Lower lobe of right lung (tissue), 2 donors: ENCODE measurements at places on chromosomes 1 and 21.

DNA sequence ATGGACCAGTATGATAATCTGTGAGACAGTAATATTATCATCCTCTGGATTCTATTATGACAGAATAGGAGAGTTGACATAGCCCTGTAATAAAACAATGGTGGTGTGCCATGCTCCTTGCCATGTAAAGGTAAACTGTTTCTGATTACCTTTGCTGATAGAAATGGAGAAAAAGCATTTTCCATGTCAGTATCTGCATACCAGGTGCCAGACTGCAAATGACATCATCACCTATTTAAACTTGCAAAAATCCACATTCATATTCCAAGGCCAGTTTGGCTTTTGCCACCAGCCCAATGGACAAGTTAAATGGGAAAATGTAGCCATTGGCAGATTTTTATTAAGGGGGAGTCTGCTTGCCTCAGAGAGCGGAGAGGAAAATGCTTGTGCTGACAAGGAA lies 23.9 kb upstream of the ABCD3 start:
- no peak for DNase-seq

GRCh38 chr1:183092350-183092749 lies 69.1 kb downstream of the LAMC1 start:
- no peak for DNase-seq

- DNase-seq, result no peak
Measured at GRCh38 chr1:220497220-220497947, 30.6 kb upstream of the MARK1 start.

DNA sequence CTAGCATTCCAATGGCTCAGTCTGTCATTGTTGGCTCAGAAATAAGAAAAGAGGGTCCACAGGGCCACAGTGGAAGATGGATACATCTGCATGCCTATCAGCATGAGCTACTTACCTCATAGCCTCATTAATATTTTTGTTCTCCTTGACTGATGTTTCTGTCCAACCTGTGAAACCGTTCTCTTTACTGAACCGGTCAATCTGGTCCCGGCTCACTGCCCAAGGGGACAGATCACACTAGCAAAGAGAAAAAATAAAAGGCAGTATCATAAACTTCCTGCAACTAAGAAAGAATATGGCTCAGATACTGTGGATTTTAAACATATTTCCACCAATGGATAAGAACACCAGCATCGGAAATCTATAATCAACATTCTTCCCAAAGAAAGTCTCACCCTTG lies 4.7 kb downstream of the RAB29 start:
- no peak for DNase-seq

DNA sequence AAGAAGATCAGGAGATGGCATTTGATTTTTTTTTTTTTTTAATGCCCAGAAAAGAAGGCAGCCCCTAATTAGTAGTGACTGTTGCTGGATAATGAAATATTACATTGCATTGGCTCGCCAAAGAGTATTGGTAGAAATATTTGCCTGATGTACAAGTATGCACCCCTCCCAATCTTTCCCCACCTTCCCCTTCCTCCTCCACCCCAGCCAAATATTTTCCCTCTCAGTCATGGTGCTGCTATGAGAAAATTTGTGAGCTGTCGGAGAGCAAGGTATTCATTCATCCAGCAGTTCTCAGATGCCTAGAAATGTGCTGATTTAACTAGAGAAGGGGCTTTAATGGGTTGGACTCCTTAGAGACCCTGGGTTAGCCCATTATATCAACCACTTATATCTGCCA lies 50.5 kb upstream of the IKBKE start:
- no peak for DNase-seq
